ENCODE measurements at places on chromosomes 5 and 9.

DNA sequence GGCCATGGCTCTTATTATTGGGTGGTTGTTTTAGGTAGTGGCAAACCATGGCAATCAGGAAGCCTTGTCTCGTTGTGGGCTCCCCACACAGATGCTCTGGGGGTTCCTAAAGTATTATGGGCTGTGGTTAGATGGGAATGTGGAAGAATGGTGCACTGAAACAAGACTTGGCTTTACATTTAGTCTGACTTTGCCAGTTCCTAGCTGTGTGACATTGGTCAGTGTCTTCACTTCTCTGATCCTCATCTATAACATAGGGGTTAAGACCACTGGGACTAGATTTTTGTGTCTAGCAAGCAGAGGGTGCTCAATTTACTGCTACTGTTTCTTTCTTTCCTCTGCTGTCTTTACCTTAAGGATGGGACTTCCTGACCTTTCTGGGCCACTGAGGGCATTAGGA, 149.5 kb downstream of the HSPA4 start:
- DNase-seq = no peak

GRCh38 chr9:101582553-101582952, 12.2 kb downstream of the PPP3R2 start:
- no peak for DNase-seq

DNA sequence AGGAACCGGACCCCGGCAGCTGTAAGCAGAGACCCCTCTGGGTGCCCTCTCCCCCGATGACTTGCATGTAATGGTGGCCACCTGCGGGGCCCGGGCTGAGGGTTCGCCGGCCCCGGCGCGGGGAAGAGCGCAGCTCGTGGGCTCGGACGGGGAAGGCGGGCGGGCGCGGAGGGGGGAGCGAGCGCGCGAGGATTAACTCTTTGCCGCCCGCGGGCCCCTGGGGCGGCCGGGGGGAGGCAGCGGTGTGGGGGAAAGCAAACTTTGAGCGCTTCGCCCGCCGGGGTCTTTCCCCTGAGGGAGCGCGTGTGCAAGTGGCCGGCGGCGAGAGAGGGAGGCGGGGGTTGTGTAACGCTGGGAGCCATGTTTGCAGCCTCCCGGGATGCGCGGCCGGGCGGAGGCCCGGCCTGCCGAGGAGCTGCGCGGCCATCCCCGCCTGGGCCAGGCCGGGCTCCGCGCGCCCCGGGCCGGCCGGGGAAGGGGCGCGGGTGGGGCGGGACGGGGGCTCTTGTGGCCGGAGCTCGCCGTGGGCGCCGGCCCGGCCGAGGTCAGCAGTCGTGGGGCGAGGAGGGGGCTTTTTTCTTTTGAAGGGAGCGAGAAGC, 547 bp downstream of the ANP32B start:
- peak; percentile 37 for DNase-seq

GRCh38 chr9:130431536-130432303, 13.0 kb upstream of the ASS1 start:
- no peak for DNase-seq

DNA sequence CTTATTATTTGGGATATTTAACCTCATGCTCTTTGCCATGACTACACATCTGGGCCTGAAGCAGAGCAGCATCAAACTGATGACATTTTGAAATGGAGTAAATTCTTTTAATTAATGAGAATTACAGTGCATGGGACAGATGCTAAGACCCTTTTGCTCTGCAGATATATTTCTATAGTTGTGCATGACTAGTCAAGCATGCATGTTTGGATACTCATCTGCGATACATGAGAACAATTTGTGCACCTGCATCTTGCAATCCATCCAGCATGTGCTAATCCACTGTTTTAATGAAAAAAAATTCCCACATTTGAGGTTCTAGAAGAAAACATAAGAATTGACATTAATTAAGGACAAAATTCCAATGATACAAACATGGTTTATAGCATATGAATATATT, 1047.6 kb upstream of the ACO1 start:
- DNase-seq = no peak

- DNase-seq = no peak
These were observed 462.9 kb downstream of the ACTL7B start for GRCh38 chr9:108392877-108393276.

DNA sequence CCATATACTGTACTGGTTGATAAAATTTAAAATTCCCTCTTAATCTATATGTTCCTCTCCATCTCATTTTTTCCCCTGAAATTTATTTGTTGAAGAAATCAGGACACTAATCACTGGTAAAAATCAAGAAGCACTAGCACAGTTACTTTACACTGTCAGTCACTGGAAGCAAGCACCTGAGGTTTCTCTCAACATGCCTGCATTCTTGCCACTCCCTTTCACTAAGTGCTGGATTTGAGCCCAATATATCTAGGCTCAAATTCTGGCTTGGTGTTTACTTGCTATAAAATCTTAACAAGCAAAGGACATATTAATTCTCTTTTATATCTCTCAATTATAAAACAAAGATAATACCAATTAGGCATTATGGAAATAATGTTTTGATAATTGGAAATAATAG, 58.6 kb downstream of the DIAPH1 start:
- no peak for DNase-seq

All from stimulated activated CD8-positive, alpha-beta memory T cell treated with anti-CD3 and anti-CD28 coated beads, Interleukin-7, amount 100 ng/mL, for 24 hours (primary cell).